ENCODE measurements at places on chromosomes 4 and X.

DNA sequence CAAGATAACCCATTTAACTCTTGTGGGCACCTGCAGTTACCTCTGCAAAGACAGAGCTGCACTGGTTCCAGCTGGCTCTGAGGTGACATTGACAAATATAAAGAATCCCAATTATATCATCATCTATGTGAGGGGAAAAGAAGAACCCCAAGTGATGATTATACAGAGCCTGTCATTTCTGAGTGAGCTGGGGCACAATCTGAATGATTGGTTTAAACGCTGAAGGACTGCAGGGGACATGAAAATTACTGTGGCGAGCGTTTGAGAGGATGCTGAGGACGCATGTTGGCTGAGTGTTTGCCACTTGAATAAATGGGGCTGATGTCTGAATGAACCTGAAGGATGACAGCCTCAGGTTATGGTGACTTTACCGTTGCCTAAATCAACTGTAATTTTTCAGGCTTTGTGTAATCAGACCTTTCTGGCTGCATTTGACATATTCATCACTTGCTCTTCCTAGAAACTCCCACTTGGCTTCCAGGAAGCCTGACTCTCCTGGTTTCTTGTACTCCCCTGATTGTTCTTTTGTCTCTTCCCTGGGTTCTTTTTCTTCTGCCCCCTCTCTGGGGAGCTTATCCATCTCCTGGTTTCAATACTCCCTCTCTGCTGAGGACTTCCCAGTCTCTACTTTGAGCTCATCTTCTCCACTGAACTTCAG, 4.1 kb upstream of the HSD17B10 start:
- DNase-seq: no peak

GRCh38 chrX:66162331-66162822, 1.7 kb upstream of the HEPH start:
- DNase-seq: no peak

DNA sequence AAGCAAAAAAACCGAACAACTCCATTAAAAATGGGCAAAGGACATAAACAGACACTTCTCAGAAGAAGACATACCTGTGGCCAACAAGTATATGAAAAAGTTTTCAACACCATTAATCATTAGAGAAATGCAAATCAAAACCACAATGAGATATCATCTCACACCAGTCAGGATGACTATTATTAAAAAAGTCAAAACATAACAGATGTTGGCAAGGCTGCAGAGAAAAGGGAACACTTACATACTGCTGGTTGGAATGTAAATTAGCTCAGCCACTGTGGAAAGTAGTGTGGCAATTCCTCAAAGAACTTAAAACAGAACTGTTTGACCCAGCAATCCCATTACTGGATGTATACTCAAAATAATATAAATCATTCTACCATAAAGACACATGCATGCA, 436.3 kb downstream of the KLHL13 start:
- DNase-seq: no peak

GRCh38 chr4:16278178-16278577, 51.9 kb upstream of the TAPT1 start:
- no peak for DNase-seq

- DNase-seq: no peak
Observed at GRCh38 chrX:133610056-133610455, 194.8 kb upstream of the GPC4 start.

- peak; percentile 29 for DNase-seq
Observed at GRCh38 chrX:103404231-103405008, 28.1 kb downstream of the BEX3 start.

- DNase-seq: no peak
Observed at GRCh38 chr4:51930557-51930956, 87.6 kb downstream of the DCUN1D4 start.

GRCh38 chr4:19707876-19708275, 543.8 kb upstream of the SLIT2 start:
- DNase-seq: no peak

DNA sequence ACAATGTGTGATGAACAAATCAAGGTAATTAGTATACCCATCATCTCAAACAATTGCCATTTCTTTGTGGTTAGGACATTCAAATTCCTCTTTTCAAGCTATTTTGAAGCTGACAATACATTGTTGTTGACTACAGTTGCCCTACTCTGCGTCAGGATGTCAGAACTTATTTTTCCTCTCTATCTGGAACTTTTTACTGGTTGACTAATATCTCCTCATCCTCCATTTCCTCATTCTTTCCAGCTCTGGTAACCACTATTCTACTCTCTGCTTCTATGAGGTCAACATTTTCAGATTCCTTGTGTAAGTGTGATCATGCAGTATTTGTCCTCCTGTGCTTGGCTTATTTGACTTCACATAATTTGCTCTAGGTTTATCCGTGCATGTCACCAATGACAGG, 240.5 kb upstream of the HS3ST1 start:
- DNase-seq: no peak

- no peak for DNase-seq
Observed at GRCh38 chr4:137345597-137345996, 186.7 kb downstream of the PCDH18 start.

DNA sequence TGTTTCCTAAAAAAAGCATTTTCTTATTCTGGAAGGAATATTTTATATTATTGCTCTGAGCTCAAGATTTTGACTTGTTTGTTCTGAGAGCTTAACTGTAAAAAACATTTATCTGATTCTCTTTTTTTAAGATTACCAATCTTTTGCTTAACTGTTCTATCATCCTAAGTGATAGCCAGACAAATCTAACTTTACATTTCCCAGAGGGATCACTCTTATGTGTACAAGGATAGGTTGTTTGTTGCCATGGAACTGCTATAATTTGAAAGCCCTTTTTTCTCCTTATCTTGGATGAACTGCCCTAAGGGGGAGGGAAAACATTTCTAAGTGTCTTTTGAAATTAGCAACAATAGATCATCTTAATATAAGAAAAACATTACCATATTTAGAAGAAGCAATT, 494.7 kb downstream of the TRAM1L1 start:
- no peak for DNase-seq

GRCh38 chr4:153519687-153520086, 53.5 kb downstream of the TMEM131L start:
- DNase-seq: no peak

- no peak for DNase-seq
Observed at GRCh38 chr4:164357957-164358356, 396.0 kb upstream of the SMIM31 start.

DNA sequence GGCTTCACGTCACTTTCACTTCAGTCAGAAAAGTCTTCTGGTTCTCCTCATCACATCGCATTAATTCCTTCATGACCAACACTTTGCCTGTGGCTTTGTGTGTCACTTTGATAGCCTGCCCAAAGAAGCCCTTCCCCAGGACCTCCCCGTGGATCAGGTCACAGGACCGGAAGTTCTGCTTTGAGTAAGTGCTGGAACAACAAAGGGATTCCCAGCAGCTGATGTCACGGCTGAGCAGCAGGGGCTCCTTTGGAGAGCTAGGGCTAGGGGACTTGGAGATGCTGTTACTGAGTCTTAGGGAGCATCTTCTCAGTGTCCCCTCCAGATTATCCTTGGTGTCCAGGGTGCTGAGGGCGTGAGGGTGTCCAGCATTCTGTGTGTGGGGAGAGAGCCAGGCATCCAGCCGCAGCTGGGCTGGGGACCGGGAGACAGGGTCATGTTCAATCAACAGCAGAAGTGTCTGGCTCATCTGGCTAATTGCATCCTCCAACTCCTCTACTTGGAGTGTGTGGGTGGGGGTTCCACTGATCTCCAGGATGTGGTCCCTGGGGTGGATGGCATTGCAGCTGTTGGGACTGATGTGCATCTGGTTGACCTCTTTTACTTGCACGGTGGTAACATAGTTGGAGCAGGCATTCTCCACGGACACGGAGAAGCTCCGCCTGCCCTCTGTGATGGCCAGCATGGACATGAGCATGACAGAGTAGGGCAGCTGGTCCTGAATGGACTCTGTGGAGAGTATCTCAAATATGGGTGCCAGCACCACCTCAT, 39.2 kb upstream of the ARHGAP6 start:
- no peak for DNase-seq

GRCh38 chr4:147546349-147546748, 65.5 kb downstream of the EDNRA start:
- DNase-seq: no peak

DNA sequence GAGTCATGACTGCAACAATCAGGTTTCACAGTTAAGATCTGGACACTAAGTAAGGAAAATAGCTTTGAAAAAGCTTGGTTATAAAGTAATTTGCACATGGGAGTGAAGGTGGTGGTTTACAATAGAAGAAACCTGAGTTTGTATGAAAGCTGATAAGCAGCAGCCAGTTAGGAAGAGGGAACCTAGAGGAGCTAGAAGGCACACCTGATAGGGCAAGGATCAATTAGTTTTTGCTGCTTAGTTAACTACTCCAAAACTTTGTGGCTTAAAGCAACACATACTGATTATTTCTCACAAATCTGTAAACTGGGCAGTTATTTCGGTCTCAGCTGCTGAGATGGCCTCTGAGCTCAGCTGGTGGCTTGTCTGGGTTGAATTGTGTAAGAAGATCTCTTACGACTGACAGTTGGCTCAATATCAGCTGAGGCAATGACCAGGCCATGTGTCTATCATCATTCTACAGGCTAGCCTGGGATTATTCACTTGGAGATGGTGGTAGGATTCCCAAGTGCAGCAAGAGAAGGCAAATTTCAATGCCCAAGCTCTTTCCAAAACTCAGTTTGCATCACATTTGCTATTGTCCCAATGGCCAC, 255.0 kb upstream of the PITX2 start:
- no peak for DNase-seq

- DNase-seq: no peak
Observed at GRCh38 chr4:173698557-173699262, 168.7 kb upstream of the HAND2 start.

DNA sequence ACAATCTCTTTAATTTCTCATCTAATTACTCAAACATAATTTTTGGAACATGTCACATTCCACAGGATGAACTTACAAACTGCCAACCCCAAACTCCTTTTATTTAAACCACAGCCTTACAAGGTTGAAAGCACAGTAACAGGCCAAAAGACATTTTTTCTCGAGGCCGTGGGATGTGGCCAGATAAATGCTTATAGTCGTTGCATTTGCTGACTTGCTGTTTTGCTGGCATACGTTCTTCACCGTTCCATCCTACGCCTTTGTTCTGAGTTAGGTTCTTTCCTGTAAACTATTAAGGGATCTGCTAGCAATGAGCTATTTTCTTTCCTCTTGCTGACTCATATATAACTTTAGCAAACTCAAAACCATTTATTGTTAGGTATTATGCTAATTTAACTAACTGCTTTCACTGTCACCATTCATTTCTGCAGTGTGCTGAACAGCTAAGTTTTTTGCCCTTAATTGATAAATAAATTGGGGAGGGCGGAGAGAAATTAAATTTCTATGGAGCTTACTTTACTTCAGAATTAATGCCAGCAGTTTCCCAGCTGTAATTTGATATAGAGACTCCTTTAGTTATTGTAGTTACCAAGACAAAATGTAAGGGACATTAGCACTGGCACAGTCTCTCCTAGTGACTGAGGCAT, 135.1 kb upstream of the PACRGL start:
- DNase-seq: no peak

DNA sequence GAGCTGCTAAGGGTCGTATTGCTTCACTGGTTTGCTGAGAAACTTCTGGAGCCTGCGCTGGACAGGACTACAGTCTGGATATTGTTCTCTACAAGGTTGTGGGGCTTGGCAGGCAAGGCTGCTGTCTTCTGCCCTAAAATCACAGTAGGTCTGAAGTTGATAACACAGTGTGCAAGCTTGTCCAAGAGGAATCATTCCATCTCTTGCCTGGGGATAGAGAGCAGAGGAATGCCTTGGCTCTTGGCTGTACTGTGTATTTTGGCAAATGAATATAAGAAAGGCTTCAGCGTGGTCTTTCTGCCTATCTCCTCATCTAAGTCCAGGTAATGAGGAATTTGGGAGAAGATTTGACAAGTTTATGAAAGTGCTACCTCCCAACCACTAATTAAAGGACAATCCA, 9.4 kb upstream of the RASL11B start:
- no peak for DNase-seq

GRCh38 chr4:145482209-145483037, 770 bp downstream of the SMAD1 start:
- peak; percentile 62 for DNase-seq

DNA sequence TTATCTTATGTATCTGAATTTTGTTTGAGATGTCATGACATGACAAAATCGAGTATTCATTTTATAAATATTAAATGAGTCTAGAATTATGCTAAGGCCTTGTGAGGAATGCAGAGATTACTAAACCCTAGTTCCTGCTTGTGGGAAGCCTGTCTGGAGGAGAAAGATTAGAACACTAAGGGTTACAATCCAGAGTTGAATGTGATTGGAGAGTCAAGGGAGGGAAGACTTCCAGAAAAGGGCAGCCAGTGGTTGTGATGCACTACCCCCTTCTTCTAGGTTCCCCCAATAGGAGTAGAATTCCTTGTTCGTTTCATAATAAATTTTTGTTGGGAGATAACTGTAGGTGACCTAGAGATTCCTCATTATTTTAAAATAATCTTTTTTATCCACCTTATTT, 141.1 kb downstream of the AFF1 start:
- no peak for DNase-seq

DNA sequence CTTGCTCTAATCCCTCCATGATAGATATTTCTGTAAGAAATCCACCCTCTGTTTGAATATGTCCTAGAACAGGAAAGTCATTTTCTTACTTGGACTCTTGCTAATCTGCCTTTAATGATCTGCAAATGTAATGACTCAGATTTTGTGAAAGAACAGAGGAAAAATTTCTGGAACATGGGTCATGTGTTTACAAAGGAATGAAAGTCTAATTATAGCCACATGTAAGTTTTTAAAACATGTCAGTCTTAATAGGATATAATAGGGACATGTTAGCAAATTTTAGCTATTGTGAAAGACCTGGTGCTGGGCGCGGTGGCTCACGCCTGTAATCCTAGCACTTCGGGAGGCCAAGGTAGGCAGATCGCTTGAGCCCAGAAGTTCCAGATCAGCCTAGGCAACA, 47.6 kb downstream of the GRK4 start:
- no peak for DNase-seq

DNA sequence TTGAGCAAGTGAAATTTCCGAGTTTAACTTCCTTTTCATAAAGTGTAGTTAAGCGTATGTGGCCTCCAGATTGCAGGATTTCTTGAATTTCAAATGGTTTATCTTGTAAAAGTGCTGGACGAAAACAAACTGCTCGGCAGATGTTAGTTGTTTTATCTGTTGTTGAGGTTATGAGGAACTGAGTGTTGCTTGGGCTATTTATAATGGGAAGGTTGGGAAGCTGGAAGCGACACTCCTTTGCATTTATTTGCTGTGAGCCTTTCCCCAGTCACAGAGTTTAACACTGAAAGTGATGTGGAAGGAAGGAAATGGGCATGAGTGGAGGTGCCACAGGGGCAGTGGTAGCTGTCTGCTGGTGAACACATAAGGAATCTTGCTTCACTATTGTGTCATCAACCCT, 284.9 kb downstream of the PCDH7 start:
- DNase-seq: no peak

GRCh38 chr4:106869551-106869950, 166.6 kb downstream of the DKK2 start:
- no peak for DNase-seq

DNA sequence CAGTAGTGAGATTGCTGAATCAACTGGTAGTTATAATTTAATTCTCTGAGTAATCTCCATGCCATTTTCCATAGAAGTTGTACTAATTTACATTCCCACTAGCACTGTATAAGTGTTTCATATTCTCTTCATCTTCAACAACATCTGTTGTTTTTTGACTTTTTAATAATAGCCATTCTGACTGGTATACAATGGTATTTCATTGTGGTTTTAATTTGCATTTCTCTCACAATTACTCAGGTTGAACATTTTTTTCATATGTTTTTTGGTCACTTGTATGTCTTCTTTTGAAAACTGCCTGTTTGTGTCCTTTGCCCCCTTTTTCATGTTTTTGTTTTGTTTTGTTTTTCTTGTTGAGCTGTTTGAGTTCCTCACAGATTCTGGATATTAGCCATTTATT, 880.2 kb downstream of the RAPGEF2 start:
- no peak for DNase-seq
